ENCODE measurements at places on chromosomes 4 and X. TPM values are rescaled to one million over a fixed set of nuclear protein-coding genes. Genes with fewer than 3 reads are reported as not detected.
A peak's percentile ranks its signal among the peaks of the same experiment; 100 is the strongest.

GRCh38 chr4:107799669-107800450 is 24.9 kb upstream of the SGMS2 start:
- H3K36me3 ChIP-seq = no peaks in the 10 kb centered on the region
- no peaks in the 10 kb centered on the region for H3K27me3 ChIP-seq
- no peaks in the 10 kb centered on the region for H3K4me1 ChIP-seq
- H3K4me3 ChIP-seq = peak overlapping the region; percentile 46
- no peak overlapping the region for H3K27ac ChIP-seq

GRCh38 chr4:54781756-54782155 is 124.0 kb downstream of the KIT start:
- peak overlapping the region; percentile 9 for H3K4me3 ChIP-seq
- peaks cover 61% of the 10 kb centered on the region for H3K4me1 ChIP-seq
- peak; percentile 27 for DNase-seq
- peak overlapping the region; percentile 87 for H3K27ac ChIP-seq
- no peaks in the 10 kb centered on the region for H3K27me3 ChIP-seq
- no peaks in the 10 kb centered on the region for H3K36me3 ChIP-seq

Gene HDX
- total RNA-seq = 11.1 TPM

Gene CFP
- 13.1 TPM for total RNA-seq

- no peak overlapping the region for H3K4me3 ChIP-seq
- no peaks in the 10 kb centered on the region for H3K4me1 ChIP-seq
- H3K36me3 ChIP-seq = no peaks in the 10 kb centered on the region
- H3K27ac ChIP-seq = no peak overlapping the region
- DNase-seq = no peak
Observed at GRCh38 chr4:15792974-15793373, 14.8 kb downstream of the CD38 start.

Gene TMSB15B
- total RNA-seq = 6.6 TPM

GRCh38 chrX:30643313-30643821 is 9.9 kb upstream of the GK start:
- no peak overlapping the region for H3K4me3 ChIP-seq
- no peaks in the 10 kb centered on the region for H3K36me3 ChIP-seq
- DNase-seq = no peak

DNA sequence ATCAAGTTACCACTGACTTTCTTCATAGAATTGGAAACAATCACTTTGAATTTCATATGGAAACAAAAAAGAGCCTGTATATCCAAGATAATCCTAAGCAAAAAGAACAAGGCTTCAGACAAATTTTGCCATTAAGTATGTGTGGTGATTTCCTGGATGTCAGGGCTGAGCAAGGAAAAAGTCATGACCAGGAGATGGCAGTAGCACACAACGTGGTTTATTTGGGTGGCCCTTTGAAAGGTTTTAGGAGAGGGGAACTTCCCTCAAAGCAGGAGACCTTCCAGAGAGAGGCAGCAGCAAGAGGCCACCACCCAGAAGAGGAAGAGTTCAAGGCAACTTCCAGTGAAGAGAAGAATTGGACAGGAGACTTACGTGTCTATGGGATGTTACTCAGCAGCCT is 18.1 kb upstream of the ZXDB start:
- no peaks in the 10 kb centered on the region for H3K27me3 ChIP-seq
- H3K27ac ChIP-seq = no peak overlapping the region
- H3K36me3 ChIP-seq = no peaks in the 10 kb centered on the region
- H3K4me3 ChIP-seq = no peak overlapping the region
- no peak for DNase-seq

Gene MAGEA8
- total RNA-seq = not detected

GRCh38 chr4:81081156-81081555 is 50.6 kb downstream of the BMP3 start:
- H3K4me3 ChIP-seq = no peak overlapping the region
- H3K27me3 ChIP-seq = no peaks in the 10 kb centered on the region
- H3K4me1 ChIP-seq = no peaks in the 10 kb centered on the region
- no peak overlapping the region for H3K27ac ChIP-seq

DNA sequence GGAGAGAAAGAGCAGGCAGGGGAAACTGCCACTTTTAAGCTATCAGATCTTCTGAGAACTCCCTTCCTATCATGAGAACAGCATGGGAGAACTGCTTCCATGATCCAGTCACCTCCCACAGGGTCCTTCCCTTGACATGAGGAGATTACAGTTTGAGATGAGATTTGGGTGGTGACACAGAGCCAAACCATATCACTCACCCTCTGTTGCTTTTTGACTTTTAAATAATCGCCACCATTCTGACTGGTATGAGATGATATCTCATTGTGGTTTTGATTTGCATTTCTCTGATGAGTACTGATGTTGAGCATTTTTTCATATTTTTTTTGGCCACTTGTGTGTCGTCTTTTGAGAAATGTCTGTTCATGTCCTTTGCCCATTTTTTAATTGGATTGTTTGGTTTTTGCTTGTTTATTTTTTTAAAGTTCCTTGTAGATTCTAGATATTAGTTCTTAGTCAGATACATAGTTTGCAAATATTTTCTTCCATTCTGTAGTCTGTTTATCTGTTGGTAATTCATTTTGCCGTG is 6.5 kb upstream of the PAQR3 start:
- no peaks in the 10 kb centered on the region for H3K27me3 ChIP-seq
- no peak overlapping the region for H3K27ac ChIP-seq
- H3K36me3 ChIP-seq = no peaks in the 10 kb centered on the region
- DNase-seq = no peak
- no peak overlapping the region for H3K4me3 ChIP-seq
- H3K4me1 ChIP-seq = no peaks in the 10 kb centered on the region

Gene PAGE4
- not detected for total RNA-seq

Gene AADAT
- 13.5 TPM for total RNA-seq

- peaks cover 9% of the 10 kb centered on the region for H3K36me3 ChIP-seq
- H3K27ac ChIP-seq = no peak overlapping the region
- no peak for DNase-seq
- H3K27me3 ChIP-seq = no peaks in the 10 kb centered on the region
Observed at GRCh38 chr4:87087420-87087819, 133.0 kb downstream of the KLHL8 start.

Gene HSD17B13
- total RNA-seq = 0.54 TPM

GRCh38 chrX:75156531-75156945 is 455 bp upstream of the ABCB7 start:
- H3K36me3 ChIP-seq = no peaks in the 10 kb centered on the region
- H3K27me3 ChIP-seq = no peaks in the 10 kb centered on the region
- DNase-seq = no peak
- H3K27ac ChIP-seq = peak overlapping the region; percentile 80
- H3K4me3 ChIP-seq = peak overlapping the region; percentile 88

- H3K4me3 ChIP-seq = no peak overlapping the region
- H3K36me3 ChIP-seq = no peaks in the 10 kb centered on the region
- H3K4me1 ChIP-seq = no peaks in the 10 kb centered on the region
- no peaks in the 10 kb centered on the region for H3K27me3 ChIP-seq
- no peak for DNase-seq
Observed at GRCh38 chr4:90889171-90889570, 762.0 kb downstream of the CCSER1 start.

GRCh38 chr4:168304744-168305459 is 13.7 kb downstream of the DDX60 start:
- H3K36me3 ChIP-seq = peaks cover 12% of the 10 kb centered on the region
- no peak overlapping the region for H3K4me3 ChIP-seq
- no peak overlapping the region for H3K27ac ChIP-seq
- H3K27me3 ChIP-seq = no peaks in the 10 kb centered on the region
- DNase-seq = no peak
- no peaks in the 10 kb centered on the region for H3K4me1 ChIP-seq

GRCh38 chr4:64911846-64912245 is 502.6 kb upstream of the TECRL start:
- no peak for DNase-seq
- H3K4me3 ChIP-seq = no peak overlapping the region
- no peaks in the 10 kb centered on the region for H3K4me1 ChIP-seq
- H3K27me3 ChIP-seq = no peaks in the 10 kb centered on the region

- no peak for DNase-seq
- H3K36me3 ChIP-seq = no peaks in the 10 kb centered on the region
- no peak overlapping the region for H3K4me3 ChIP-seq
- H3K4me1 ChIP-seq = no peaks in the 10 kb centered on the region
- H3K27me3 ChIP-seq = no peaks in the 10 kb centered on the region
- no peak overlapping the region for H3K27ac ChIP-seq
Observed at GRCh38 chrX:31126205-31126604, 54.4 kb upstream of the FTHL17 start.

DNA sequence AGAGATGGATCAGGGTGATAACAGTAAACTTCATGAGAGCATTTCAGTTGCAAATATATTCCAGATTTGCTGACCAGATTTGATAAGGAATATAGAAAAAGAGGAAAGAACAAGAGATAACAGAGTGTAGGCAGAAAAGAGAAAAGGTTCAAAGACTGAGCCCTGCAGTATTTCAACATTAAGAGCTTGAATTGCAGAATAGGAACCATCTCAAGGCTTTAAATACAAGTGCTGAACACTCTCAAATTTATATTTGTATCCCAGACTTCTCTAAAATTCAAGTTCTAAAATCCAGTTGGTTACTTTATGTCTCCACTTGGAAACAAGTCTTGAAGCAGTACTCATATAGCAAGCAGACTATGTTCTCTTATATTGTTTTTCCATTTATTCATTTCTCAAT is 9.7 kb upstream of the MYOZ2 start:
- no peaks in the 10 kb centered on the region for H3K36me3 ChIP-seq
- peaks cover 8% of the 10 kb centered on the region for H3K4me1 ChIP-seq
- H3K4me3 ChIP-seq = no peak overlapping the region
- H3K27ac ChIP-seq = no peak overlapping the region

Gene GUCY1B1
- total RNA-seq = 34.1 TPM

Gene RS1
- not detected for total RNA-seq

Gene SUPT20HL1
- total RNA-seq = not detected

- H3K27me3 ChIP-seq = no peaks in the 10 kb centered on the region
- no peaks in the 10 kb centered on the region for H3K4me1 ChIP-seq
- H3K4me3 ChIP-seq = no peak overlapping the region
- H3K27ac ChIP-seq = no peak overlapping the region
Observed at GRCh38 chrX:134023851-134024281, 38.5 kb upstream of the GPC3 start.

Gene TCP11X2
- total RNA-seq = not detected

GRCh38 chr4:143185253-143186107 is 763 bp downstream of the USP38 start:
- no peak for DNase-seq
- peaks cover 29% of the 10 kb centered on the region for H3K4me1 ChIP-seq
- peak overlapping the region; percentile 97 for H3K27ac ChIP-seq
- peak overlapping the region; percentile 92 for H3K4me3 ChIP-seq

Gene CLGN
- total RNA-seq = 0.21 TPM

- no peaks in the 10 kb centered on the region for H3K36me3 ChIP-seq
- H3K27ac ChIP-seq = no peak overlapping the region
- H3K4me3 ChIP-seq = no peak overlapping the region
- no peak for DNase-seq
Observed at GRCh38 chr4:77110730-77111129, 34.9 kb upstream of the CCNI start.

Gene SLC2A9
- 9.1 TPM for total RNA-seq

Gene IGSF1
- 8.4 TPM for total RNA-seq

DNA sequence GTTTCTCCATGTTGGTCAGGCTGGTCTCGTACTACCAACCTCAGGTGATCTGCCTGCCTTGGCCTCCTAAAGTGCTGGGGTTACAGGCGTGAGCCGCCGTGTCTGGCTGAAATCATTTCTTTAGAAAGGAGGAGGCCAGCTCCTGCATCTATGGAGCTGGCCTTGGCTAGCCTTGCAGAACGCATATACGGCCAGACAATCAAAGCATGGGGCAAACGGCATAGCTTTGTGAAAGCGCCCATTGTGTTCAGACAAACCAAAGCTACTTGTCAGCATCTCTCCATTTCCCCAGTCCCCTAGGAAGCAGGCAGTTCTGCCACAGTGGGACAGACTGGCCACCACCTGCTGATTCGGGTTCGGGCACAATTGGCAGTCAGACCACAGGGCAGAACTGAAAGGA is 48.9 kb upstream of the IQSEC2 start:
- H3K27ac ChIP-seq = no peak overlapping the region
- H3K36me3 ChIP-seq = no peaks in the 10 kb centered on the region
- no peaks in the 10 kb centered on the region for H3K4me1 ChIP-seq
- DNase-seq = no peak
- H3K4me3 ChIP-seq = no peak overlapping the region
- H3K27me3 ChIP-seq = no peaks in the 10 kb centered on the region

- no peak overlapping the region for H3K27ac ChIP-seq
- no peaks in the 10 kb centered on the region for H3K4me1 ChIP-seq
- H3K36me3 ChIP-seq = no peaks in the 10 kb centered on the region
- H3K27me3 ChIP-seq = no peaks in the 10 kb centered on the region
- no peak for DNase-seq
- H3K4me3 ChIP-seq = no peak overlapping the region
Observed at GRCh38 chrX:12548746-12549145, 242.5 kb upstream of the PRPS2 start.

DNA sequence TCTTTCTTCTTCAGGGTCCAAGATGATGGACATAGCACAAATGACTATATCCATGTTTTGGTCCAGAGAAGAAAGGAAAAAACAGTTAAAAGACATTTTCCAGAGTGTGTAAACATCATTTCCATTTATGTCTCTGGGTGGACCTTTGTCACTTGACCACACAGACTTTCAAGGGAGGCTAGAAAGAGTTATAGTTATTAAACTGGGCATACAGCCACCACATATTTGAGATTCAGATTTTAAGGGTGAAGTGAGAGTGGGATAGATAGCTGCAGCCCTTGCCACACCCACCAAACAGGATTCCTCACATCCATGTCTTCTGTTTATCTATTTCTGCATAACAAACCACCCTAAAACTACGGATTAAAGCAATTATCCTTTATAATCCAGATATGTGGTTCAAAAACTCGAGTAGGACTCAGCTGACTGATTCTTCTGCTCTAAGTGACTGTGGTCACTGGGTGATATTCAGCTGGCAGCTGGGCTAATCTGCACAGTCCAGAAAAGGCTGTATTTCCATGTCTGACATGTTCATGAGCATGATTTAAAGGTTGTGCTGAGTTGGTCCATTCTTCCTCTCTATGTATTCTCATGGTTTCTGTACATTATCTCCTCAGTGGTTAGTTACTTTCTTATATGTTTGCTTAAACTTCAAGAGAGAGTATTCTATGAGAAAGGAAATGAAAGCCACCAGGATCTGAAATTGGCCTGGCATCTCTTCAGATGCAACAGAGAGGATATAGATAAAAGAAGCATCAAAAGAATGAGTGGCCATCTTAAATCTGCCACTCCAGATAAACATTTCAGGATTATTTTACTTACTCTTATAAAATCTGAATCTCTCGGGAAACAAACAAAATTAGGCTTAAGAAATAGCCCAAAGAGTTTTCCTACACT is 459.8 kb upstream of the CTSO start:
- H3K36me3 ChIP-seq = no peaks in the 10 kb centered on the region
- DNase-seq = no peak
- no peak overlapping the region for H3K4me3 ChIP-seq
- no peak overlapping the region for H3K27ac ChIP-seq

- no peak overlapping the region for H3K4me3 ChIP-seq
- no peaks in the 10 kb centered on the region for H3K4me1 ChIP-seq
Observed at GRCh38 chrX:109987884-109988283, 15.0 kb upstream of the TMEM164 start.

Measured in thoracic aorta (tissue), 2 donors.